T-helper 2 cell treated with Interferon-gamma antibody and Interleukin-4, amounts not matched to agents 100 ng/mL and 5 ng/mL, for 36 hours (primary cell): ENCODE measurements at places on chromosomes 3 and 15. TPM values are rescaled to one million over a fixed set of nuclear protein-coding genes. Genes with fewer than 3 reads are reported as not detected.

The SLC7A14 gene
- total RNA-seq, result not detected in 2 replicates

The ONECUT1 gene
- not detected in 2 replicates for total RNA-seq

The GOLGA8G gene
- total RNA-seq, result 0.05 TPM in 1 of 2 replicates, not detected in the other

The APOD gene
- total RNA-seq, result 0.27 TPM in 1 of 2 replicates, not detected in the other

The TMC3 gene
- not detected in 2 replicates for total RNA-seq

The SLC2A2 gene
- total RNA-seq, result not detected in 2 replicates

The CLDN11 gene
- total RNA-seq, result not detected in 2 replicates

The FAM3D gene
- total RNA-seq, result not detected in 2 replicates

The SLC9A9 gene
- total RNA-seq, result 13.4 and 15.8 TPM in 2 replicates

The ITPKA gene
- total RNA-seq, result 0.91 and 0.93 TPM in 2 replicates

The ULK3 gene
- total RNA-seq, result 55.4 and 59.6 TPM in 2 replicates

The BLOC1S6 gene
- 36.3 and 37.1 TPM in 2 replicates for total RNA-seq

The COL6A6 gene
- total RNA-seq, result not detected in 2 replicates

The TXNRD3 gene
- total RNA-seq, result 0.25 and 0.27 TPM in 2 replicates

The PAQR5 gene
- total RNA-seq, result not detected in 2 replicates

The GOLGA8J gene
- total RNA-seq, result 0.45 TPM in 1 of 2 replicates, not detected in the other
